CD4-positive, alpha-beta T cell treated with Interleukin-4 for 1 hour (primary cell): ENCODE measurements at places on chromosomes 11 and 22.

- DNase-seq: no peak
Observed at GRCh38 chr11:1275021-1275420, 34.4 kb downstream of the TOLLIP start.

GRCh38 chr11:43222215-43222614, 89.6 kb upstream of the API5 start:
- DNase-seq: no peak

DNA sequence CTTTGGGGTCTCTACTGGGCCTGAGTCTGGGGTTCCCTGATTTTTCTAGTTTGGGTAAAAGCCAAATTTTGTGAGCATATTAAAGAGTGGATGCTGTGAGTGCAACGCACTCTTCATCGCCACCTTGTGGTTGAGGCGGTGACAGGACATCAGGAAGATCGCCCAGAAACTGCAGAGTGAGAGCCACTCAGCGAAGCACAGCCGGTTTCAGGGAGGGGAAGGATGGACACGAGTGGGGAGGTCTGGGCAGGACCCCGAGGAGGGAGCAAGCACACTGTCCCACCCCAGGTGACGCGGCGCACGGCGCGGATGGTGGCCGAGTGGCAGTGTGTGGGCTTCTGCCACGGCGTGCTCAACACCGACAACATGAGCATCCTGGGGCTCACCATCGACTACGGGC, 9.1 kb downstream of the SELENOO start:
- DNase-seq: peak; percentile 75

GRCh38 chr22:45878901-45879551, 97.9 kb downstream of the WNT7B start:
- no peak for DNase-seq

DNA sequence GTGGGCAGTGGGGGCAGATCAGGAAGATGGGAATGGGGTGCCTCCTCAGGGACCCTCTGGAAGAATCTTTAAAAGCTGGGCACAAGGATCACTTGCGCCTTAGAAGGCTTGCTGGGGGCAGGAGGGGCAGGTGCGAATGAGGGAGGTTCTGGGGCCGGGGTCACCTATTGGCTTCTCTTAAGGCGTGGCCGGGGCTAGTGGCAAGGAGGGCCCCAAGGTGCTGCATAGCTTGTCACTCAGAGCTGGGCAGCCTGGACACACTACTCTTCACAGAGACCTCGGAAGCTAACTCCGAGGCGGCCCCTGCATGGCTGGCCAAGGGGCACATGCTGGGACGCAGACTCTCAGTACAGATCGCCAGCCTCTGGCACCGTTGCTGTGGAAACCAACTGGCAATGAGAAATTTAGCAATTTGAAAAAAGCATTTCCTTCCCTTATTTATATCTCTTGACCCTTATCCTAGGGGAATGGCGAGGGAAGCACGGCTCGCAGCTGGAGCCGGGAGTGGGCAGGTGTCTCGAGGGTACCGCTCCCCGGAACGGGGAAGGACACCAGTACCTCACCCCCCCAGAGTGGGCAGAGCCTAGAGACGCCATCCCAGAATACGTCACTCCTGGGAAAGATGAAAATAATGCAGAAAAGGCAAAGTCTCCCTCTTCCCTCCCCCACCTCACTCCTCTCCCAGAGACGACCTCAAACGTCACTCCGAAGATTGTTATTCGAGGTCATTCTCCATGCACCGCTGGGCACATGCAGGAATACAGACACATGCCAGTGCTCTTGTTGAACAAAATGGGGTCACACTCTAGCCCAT, 188.1 kb downstream of the CTTN start:
- no peak for DNase-seq

DNA sequence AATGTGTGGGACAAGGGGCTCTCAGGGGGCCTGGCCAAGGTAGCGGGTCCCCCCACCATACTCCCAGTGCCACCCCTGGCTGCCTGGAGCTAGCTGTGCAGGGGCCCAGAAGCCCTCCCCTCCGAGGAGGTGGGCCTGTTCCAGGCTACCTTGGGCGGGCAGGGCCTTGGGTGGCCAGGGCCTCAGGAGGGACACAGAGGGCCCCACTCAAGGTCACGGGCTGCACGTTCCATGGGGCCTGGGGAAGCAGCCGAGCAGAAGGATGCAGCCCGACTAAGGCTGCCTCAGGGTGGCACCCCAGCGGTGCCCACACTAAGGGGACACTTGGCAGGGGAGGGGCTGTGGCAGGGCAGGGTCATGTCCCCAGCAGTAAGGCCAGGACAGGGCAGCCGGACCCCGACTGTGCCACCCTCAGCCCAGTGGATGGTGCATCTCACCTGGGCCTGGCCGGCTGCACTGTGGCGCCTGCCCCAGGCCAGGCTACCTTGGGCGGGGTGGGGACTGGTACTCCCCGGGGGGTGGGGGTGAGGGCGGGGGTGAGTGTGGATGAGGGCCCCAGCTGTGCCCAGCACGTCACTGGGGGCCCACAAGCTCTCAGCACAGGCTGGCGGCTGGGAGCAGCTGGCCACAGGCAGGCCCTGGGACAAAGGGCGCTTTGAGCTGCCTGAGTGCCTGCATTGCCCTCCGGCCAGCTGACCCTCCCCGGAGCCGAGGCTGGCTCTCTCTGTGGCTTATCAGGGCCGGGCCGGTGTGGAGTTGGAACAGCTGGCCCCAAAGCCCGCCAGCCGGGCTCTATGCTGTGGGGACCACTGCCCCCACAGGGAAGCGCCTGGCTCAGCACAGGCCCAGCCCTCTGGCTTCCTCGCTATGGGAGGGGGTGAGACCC, 117.1 kb downstream of the KCNQ1 start:
- DNase-seq: no peak

DNA sequence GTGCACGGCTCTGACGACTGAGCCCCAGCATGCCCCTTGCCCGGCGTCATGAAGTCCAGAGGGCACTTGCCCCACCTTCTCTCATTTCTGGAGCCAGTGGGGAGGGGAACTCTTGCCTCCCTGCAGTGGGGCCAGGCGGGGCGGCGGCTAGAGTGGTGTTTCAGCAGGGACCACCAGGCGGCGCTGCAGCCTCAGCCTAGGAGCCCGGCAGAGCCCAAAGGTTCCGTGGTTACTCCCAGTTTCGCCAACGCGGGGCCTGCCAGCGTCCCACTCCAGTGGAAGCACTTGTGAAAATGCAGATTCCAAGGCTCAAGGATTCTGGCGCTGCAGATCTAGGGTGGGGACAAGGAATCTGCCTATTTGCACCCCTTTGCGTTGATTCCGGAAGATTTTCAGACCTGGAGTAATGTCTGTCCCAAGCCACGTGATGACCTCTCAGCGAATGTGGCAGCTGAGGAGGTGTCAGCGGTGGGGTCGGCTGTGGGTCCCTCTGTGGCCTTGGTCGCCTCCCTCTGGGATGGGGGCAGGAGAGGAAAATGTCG, 55.7 kb downstream of the CD82 start:
- peak; percentile 60 for DNase-seq

- DNase-seq: no peak
Observed at GRCh38 chr11:57069942-57070341, 81.2 kb downstream of the OR5AK2 start.

DNA sequence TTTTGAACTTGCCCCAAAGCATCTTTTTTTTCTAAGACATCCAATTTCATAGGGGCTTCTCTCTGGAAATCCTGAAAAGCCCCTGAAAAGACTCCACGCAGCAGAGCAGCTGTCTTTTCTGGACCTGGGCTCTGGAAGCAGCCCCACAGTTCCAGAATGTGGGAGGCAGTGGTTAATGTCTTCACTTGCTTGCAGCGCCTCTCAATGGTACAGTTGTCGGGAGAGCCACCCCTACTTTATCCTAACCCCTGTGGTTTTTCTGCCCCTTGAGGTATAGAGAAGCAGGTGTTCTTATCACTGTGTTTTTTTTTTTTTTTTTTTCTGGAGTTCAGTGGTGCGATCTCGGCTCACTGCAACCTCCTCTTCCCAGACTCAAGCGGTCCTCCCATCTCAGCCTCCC, 83.4 kb upstream of the SORL1-AS1 start:
- no peak for DNase-seq

- DNase-seq: no peak
Observed at GRCh38 chr11:76542436-76542835, 97.6 kb downstream of the EMSY start.

DNA sequence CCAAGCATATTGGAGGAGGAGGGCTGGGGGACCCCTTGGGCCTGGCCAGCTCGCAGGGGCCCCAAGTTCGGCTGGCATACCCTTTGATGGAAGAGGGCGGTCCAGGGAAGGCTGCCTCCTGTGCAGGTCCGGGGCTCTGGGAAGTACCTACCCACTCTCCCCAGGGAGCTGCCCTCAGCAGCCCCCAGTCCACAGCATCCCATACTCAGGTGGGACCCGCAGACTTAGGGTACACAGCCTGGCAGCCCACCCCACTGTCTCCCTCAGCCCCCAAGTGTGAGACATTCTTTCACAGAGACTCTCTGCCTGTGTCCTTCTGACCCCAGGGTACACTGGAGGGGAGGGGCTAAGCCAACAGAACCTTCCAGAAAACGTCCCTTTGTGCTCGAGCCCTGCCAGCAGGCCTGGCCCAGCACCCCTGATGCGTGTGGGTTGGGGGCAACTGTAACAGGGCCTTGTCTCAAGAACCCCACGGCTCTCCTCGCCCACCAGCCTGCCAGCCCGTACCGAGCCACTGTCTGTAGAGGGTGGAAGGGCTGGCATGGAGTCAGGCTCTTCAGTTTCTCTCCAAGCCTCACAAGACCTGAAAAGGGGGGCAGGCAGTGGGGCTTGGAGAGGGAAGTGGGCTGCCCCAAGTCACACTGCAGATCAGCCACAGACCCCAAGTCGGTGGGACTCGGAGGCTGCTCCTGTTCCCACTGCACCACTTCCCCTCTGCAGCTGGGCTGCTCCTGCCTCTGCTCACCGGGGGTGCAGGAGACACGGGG, 7.0 kb upstream of the TNFRSF13C start:
- no peak for DNase-seq

GRCh38 chr11:44004452-44005062, 43.2 kb upstream of the ACCSL start:
- no peak for DNase-seq

DNA sequence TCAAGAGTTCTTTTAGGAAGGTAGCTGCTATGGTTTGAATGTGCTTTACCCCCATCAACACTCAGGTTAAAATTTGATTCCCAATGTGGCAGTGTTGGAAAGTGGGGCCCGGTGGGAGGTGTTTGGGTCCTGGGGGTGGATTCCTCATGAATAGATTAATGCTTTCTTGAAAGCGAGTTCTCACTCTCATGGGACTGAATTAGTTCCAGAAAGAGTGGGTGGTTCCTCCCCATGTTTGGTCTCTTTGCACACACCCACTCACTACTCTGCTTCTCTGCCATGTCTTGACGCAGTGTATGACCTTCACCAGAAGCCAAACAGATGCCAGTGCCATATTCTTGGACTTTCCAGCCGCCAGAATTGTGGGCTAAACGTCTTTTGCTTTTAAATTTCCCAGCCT, 394.4 kb downstream of the OPCML start:
- no peak for DNase-seq

DNA sequence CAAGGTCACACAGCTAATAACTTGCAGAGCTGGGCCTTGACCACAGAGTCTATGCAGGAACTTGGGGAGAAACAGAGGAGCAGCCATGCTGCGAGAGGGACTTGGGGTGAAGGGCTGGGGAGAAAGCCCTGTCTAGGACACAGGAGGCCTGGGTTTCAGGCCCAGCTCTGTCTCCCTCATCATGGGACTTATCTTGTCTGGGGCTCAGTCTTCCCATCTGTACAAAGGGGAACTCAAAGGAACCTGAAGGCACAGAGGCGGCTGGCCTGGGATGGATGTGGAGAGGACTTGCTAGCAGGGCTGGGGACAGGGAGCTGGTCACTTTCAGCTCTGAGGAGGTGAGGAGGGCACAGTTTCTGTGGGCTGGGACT, 36.9 kb upstream of the TPBGL start:
- no peak for DNase-seq

GRCh38 chr22:42702675-42703074, 18.0 kb downstream of the A4GALT start:
- DNase-seq: no peak

DNA sequence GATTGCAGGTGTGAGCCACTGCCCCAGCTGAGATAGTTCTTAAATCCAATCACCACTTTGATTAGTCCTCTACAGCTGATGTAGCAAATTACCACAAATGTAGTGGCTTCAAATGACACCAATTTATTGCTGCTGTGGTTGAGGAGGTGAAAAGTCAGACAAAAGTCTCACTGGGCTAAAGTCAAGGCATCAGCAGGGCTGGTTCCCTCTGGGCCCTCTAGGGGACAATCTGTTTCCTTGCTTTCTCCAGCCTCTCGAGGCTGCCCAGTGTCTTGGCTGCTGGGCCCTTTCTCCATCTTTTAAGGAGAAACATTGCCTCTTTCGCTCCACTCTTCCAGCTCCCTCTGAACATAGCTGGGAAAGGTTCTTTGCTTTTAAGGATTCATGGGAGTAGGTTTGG, 50.5 kb upstream of the SHANK2 start:
- DNase-seq: no peak

- no peak for DNase-seq
Observed at GRCh38 chr11:16741473-16741872, 3.0 kb downstream of the C11orf58 start.

DNA sequence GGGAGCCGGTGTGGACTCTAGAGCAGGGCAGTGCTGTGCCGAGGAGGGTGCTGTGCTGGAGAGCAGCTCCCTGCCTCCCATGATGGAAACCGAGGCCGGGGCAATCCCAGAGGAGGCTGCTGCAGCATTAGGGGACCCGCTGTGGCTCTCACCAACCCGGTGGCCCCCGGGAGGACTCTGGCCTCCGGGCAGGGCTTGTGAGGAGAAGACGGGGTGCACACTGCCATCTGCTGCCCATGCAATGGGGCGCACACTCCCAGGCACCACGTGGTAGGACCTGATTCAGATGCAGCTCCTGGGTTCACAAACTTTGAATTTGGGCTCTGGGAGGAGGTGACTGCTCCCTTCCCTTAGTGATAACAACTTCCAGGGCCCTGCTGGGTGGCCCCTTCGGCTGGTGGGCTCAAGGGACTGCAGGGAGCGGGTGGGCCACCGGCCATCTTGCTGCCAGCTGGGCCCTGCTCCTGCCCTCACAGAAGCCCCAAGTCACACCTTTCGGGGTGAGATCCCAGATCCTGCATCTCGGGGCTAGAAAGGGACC, 93.8 kb upstream of the FGF3 start:
- no peak for DNase-seq

GRCh38 chr22:43185860-43186261, 1.1 kb downstream of the TTLL12 start:
- DNase-seq: no peak

- DNase-seq: no peak
Observed at GRCh38 chr22:37048133-37048532, 3.4 kb upstream of the KCTD17 start.

DNA sequence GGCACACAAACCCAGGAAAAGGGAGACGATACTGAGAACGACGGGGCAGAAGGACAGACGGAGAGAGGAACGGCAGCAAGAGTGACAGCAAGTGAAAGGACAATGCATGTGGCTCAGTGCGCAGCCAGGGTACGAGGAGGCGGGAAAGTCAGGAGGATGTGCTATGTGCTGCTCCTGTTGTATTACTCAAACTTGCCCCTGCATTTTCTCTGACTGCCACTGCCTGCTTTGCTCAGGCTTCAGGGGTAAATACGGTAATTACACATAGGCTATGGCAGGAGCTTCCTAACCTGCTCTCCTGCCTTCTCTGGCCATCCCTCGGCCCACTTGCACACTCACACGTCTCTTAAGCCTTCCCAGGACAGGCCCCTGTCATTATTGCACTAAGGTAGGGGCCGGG, 94.8 kb downstream of the FEZ1 start:
- DNase-seq: no peak

- DNase-seq: no peak
Observed at GRCh38 chr11:110737593-110737992, 25.4 kb upstream of the ARHGAP20 start.
